Kidney capillary endothelial cell (primary cell): ENCODE measurements at places on chromosomes 12 and 14.

GRCh38 chr12:103645202-103645601 lies 58.1 kb downstream of the STAB2 start:
- DNase-seq = no peak

- DNase-seq = no peak
Measured at GRCh38 chr14:21723431-21724045, 49.9 kb upstream of the OR4E1 start.

GRCh38 chr12:96176575-96176974 lies 17.6 kb upstream of the ELK3 start:
- no peak for DNase-seq

- DNase-seq = no peak
Measured at GRCh38 chr14:68807148-68807600, 14.3 kb upstream of the ZFP36L1 start.

DNA sequence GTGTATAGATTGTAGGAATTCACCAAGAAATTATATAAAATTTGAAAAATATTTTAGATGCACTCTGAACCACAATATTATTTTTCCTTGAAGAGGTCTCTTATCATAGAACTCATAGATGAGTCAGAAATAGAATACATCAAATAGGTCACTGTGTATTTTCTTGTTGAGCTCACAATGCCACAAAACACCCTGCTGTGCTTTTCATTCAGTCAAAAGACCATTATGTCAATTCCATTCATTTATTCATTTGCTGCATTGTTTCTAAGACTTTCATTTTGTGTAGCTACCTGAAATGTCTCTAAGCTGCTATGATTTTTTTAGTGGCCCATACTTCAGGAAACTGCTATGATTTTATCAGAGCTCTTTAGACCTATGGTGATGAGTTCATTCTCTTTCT lies 231.9 kb upstream of the AVPR1A start:
- no peak for DNase-seq

- DNase-seq = no peak
Measured at GRCh38 chr14:34325493-34325892, 136.5 kb downstream of the SPTSSA start.
